SHP77 (cell line): ENCODE measurements at places on chromosomes 12 and 14.

- no peak for DNase-seq
These were observed 269.4 kb downstream of the ITPR2 start for GRCh38 chr12:26563552-26563951.

DNA sequence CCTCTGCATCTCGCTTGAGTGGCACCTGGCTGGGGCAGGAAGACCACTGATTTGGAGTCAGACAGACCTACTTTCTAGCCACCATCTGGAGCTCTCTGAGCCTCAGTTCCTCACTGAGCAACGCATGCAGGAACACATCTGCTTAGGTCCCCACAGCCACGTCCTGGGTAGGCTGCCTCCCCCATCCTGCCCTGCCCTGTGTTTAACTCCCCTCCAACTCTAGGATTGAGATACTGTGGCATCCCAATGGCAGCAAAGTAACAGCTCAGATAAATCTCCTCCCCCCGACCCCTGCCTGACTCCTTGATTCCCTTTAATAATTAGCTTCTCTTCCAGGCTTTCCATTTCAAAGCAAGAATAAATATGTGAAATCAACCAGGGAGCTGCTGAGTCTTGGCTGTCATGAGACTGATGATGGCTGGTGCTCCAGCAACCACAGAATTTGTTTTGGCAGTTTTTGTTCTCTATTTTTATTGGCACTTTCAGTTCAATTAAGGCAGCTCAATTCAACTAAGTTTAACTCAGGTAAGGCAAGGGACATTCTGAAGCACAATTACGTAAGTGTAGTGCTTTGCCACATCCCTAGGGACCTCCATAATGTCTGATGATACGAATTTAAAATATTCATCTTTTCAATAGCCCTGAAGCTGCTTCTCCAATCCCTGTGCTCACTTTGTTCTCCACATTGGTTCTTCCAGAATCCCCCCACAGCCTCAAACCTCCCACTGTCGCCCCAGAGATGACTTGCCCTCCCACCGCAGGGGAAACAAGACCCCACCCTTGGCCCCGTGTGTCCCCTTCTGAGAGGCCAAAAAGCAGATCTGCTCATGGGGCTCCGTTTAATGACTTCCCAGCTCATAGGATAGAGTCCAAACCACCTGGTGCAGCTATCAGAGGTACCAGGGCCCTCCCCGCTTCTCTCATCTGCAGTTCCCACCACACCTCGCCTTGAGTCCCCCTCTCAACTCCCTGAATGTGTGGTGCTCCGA is 58.2 kb downstream of the ESR2 start:
- DNase-seq: no peak

- DNase-seq: peak; percentile 61
These were observed 27.9 kb downstream of the SMUG1 start for GRCh38 chr12:54160769-54161480.

- no peak for DNase-seq
These were observed 29.3 kb upstream of the LGALS3 start for GRCh38 chr14:55099756-55100155.

- no peak for DNase-seq
These were observed 73.2 kb downstream of the DCAF5 start for GRCh38 chr14:69079747-69080146.

DNA sequence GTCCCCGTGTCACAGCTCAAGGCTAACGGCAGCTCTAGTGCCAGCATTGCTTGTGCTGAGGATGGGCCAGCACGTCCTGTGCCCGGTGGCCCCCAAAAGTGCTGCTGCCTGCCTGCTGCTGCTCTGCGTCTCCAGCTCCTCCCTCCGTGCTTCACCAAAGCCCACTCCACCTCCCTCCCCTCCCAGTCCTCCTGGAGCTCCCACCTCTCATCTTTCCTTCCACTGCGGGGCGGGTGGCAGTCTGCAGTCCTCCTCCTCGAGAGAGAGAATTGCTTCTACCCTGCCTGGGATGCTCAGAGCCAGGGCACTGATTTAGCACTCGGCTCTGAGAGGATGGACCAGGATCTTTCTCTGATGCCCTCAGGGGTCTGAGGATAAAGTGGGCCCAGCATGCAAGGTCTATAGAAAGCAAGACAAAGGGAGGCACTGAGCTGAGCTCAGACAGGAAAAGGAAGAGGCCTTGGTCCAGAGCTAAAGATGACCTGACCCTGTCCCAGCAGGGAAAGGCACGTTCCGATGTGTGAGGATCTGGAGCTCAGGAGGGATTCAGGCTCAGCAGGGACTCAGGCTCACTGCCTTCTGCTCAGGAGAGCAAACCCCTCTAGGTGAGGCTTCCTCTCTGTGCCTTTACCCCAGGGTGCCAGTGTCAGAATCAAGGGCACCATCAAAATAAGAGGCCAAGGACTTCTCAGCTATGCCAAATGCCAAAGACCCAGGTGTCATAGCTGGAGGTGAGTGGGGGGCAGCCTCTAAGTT is 113.1 kb upstream of the FKBP4 start:
- no peak for DNase-seq

DNA sequence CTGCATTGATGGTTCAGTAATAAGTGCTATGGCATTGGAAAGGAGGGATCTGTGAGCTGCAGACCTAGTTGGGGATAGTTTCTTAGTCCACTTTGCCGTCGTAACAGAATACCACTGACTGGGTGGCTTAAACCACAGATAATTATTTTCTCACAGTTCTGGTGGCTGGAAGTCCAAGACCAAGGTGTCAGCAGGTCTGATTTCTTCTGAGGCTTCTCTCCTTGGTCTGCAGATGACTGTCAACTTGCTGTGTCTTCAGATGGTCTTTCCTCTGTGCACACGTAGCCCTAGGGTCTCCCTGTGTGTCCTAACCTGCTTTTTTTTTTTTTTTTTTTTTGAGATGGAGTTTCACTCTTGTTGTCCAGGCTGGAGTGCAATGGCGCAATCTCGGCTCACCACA is 126.1 kb downstream of the MYRFL start:
- DNase-seq: no peak

DNA sequence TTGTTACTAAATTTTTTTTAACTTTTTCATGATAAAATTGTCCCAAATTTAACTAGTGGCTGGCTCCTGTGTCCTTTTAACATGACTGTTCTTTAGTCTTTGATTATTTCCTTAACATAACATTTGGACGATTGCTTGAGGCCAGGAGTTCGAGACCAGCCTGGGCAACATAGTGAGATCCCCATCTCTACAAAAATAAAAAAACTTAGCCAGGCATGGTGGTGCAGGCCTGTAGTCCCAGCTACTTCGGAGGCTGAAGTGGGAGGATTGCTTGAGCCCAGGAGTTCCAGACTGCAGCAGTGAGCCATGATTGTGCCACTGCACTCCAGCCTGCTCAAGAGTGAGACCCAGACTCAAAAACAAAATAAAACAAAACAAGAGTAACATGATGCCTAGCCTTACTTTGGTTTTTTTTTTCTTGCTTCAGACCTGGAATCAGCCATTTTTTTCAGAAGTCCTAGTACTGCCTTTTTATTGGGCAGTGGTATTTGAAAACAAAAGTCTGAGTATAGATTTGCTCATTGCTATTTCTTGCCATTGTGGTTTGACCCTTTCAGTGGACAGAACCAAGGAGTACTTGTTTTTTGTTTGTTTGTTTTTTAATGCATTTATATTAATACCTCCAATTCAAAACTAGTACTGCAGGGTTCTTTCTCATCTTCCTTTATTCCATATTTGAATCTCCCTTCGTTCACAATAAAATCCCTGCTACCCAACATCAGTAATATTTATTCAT is 4.8 kb downstream of the TOGARAM1 start:
- no peak for DNase-seq

DNA sequence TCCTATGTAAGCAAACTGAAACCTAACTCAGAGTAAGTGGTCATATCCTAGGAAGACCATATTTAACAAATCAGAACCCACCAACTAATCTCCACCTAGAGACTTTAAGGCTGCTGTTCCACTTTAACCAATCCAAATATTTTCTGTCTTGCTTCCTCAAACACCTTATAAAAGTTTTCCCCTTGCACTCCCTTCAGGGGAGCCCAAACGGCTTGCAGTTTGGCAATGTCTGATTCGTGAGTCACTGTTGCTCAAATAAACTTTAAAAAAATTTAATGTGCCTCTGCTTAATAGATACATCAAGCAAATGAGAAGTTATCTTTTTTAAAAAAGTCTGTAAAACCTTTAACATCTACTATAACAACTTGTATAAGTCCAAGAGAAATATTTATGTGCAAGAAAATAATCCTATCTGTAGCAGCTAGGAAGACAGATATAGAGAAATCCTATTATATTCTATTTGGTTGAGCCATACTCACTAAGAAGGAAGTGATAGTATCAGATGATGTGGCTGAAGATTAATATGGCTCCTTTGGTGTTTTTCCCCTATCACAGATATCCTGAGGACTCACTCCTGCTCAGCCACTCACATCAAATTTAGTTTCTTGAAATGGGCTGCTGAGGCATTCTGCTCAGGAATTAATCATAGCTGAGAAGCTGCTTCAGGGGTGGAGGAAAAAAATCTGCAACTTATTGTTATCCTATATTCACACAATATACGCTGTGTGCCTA is 65.1 kb upstream of the DUSP6 start:
- DNase-seq: no peak

DNA sequence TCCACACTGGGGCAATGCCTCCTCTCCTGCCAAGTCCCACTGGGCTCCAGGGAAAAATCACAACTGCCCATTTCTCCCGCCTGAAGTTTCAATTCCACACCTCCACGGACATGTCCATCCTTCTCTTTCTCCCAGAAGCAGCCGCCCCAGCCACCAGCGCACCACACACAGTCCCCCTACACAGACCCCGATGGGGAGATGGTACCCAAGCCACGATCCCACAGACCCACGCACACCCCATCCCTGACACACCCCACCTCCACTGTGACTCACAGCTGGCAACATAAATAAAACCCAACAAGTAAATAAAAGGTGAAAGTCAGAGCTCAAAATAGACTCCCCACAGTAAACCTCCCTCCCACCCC is 2.6 kb downstream of the MSI1 start:
- no peak for DNase-seq

DNA sequence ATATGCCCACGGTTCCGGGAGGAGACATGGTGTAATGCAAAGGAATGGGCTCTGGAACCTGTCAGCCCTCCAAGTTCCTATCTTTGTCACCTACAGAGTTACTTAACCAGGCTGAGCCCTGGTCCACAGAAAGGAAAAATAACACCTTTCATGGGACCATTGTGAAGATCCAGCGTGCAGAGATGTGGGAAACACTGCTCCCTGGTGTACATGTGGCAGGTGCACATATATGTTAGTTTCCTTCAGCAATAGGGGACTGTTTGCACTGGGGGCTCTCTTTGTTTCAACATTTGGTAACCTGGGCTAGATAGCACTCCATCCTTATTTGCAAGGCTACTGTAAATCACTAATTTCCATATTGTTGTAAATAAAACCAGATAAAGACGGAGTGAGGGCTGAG is 72.3 kb downstream of the ANO2 start:
- DNase-seq: no peak

GRCh38 chr14:94388384-94389103 is at the start of gene SERPINA1:
Gene SERPINA1, minus strand, starts transcription at chr14:94388602. Its CDS starts 5,365 bp downstream, at chr14:94383237.
- DNase-seq: no peak

GRCh38 chr12:70663838-70664237 is 26.6 kb upstream of the PTPRB start:
- no peak for DNase-seq

DNA sequence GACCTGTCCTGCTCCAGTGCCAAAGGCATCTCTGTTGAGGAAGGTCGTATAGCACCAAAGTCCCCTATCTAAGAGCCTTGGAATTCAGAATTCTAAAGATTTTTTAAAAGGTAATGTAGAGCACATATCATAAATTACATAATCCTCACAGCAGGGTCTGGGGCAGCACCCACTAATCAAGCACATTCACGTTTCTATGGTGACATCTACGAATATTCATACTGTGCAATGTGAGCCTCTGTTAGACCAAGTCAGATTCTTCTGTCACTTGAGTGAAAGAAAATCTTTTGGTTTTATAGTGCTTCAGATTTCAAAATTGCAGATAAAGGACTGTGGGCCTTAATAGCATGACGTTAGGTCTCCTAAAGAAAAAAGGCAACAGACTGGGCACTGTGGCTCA is 13.1 kb upstream of the TMEM229B start:
- no peak for DNase-seq

DNA sequence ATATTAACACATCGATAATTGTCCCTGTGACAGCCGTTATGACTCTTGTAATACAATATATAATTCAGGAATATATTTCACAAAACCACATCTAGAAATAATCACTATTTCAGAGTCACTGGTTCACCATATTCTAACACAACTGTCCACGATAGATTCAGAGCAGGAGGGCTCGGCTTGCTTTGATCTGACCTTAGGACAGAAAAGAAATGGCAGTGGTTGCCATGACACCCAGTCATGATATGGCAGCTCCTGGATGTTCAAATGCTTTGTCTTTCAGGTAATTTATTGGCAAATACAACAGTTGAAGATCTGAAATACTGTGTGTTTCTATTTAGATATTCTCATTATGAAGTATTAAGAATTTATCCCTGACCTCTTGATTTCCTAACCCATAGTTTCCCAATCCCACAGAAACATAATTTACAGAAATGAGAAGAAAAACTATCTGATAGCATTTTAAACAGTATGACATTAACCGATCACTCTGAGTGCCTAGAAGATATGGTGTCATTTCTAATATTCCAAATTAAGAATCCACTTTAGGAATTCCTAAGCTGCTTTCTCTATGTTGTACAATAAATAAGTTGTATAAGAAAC is 116.4 kb downstream of the EPS8 start:
- DNase-seq: no peak

DNA sequence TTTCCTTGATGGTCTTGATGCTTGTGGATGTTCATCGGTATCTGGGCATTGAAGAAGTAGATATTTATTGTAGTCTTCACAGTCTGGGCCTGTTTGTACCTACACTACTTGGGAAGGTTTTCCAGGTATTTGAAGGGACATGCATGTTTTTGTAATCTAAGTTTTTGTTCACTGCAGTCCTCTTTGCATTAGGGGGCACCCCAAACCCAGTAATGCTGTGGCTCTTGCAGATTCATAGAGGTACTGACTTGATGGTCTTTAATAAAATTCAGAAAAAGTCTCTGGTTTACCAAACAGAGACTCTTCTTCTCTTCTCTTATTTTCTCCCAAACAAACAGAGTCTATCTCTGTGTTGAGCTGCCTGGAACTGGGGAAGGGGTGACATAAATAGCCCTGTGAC is 150.9 kb upstream of the SLC16A7 start:
- no peak for DNase-seq

DNA sequence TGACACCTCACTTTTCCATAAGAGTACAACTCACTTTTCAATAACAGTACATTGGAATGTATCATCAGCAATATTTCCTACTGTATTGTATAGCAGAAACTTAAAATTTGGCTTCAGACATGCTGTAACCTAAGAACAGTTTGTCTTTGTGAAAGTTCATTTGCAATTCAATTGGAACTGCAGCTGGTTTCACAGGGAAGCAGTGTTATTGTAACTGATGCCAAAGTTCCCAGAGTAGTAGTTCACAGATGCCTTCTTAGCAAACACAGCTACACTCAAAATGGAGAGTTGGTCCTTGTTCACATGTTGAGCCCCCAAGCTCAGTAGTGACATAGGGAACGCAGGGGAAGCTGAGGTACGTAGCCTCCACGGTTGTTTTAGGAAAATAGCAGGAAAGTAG is 23.3 kb downstream of the PPP1R36 start:
- no peak for DNase-seq

DNA sequence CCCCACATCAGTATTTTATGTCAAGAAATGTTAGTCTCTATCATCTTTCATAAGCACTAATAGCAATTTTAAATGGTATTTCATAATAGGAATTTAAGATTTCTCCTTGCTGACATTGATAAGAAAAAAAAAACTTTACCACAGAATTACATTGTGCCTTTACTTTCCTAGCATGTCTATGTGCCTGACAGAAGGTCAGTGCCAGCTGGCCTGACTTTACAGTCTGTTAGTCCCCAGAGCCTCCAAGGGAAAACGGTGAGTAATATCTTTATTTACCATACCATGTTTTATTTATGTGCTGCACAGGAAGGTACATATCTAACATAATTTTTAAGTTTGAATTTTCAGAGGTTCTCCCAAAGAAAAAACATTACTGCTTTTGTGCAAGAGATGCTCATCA is 152.0 kb upstream of the AEBP2 start:
- DNase-seq: no peak
